Fibroblast of gingiva (primary cell): ENCODE measurements at places on chromosomes 16 and 17.
A peak's percentile ranks its signal among the peaks of the same experiment; 100 is the strongest.

- no peak for DNase-seq
Measured at GRCh38 chr17:82859431-82860403, 19.9 kb upstream of the ZNF750 start.

DNA sequence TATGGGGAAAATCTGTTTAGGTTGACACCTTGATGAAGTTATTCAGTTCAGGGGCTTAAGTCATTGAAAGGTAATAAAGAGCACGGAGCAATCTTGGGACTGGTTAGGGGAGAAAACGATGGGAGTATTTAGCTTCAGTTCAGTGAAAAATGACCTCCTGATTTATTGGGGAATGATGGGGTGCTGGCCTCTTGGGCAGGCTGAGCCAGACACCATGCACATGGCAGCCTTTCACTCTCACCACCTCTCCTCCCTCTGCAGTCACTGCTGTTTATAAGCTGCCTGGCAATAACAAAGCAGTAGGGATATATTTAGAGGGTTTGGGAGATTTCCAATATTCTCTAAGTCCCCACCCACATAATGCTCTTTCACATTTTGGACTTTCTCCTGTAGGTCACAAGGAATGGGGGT, 140.5 kb upstream of the HS3ST2 start:
- DNase-seq: no peak

GRCh38 chr16:5336941-5337340, 239.3 kb upstream of the EEF2KMT start:
- no peak for DNase-seq

DNA sequence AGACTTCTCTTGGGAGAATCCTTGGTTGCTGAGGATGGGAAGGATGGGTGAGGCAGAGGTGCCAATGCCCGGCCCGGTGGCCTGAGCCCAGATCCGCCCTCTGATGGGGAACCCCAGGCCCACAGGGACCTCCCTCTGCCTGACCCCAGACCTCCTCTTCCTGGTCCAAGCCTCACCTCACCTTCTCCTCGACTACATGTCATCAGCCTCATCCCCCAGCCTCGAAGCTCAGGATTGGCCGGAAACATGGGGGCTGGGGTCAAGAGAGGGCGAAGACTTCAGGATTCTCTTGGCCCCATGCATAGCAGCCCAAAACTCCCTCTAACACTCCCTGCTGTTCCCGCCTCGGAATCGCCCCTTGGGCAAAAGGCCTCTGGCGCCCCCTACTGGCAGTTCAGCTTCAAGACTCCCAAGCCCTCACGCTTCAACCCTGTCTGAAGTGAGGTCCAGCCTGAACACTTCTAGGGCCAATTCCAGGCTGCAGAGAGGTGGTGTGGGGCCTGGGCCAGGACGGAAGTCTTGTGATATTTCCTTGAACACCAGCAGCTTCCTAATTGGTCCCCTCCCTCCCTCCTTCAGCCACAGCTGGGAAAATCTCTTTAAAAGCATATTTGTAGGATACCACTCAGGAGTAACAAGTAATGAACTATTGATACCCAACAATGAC, 47.2 kb downstream of the ARHGAP27 start:
- DNase-seq: peak; percentile 64

- no peak for DNase-seq
Measured at GRCh38 chr17:60993497-60993896, 315.8 kb downstream of the BCAS3 start.

GRCh38 chr16:23901178-23902033, 65.6 kb downstream of the PRKCB start:
- DNase-seq: no peak

DNA sequence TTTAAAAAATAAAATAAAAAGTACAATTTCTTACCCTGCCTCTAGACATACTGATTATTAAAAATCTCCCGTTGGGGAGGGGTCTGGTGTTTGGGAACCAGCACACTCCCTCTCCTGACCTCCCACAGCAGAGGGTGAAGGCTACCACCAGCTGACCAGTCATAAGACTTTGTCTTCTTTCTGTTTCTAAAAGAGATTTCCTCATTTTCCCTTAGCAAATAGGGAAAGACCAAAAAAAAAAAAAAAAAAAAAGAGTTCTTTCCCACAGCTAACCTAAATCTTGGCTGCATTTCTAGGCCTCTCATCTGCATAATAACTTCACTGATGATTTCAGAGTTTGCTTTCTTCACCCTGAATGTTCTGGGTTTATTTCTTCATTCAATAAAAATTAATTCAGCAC, 30.3 kb downstream of the CDK5RAP3 start:
- peak; percentile 26 for DNase-seq

- no peak for DNase-seq
Measured at GRCh38 chr16:51071326-51071725, 79.7 kb downstream of the SALL1 start.

- DNase-seq: no peak
Measured at GRCh38 chr17:47741109-47741792, 8.2 kb downstream of the TBX21 start.

DNA sequence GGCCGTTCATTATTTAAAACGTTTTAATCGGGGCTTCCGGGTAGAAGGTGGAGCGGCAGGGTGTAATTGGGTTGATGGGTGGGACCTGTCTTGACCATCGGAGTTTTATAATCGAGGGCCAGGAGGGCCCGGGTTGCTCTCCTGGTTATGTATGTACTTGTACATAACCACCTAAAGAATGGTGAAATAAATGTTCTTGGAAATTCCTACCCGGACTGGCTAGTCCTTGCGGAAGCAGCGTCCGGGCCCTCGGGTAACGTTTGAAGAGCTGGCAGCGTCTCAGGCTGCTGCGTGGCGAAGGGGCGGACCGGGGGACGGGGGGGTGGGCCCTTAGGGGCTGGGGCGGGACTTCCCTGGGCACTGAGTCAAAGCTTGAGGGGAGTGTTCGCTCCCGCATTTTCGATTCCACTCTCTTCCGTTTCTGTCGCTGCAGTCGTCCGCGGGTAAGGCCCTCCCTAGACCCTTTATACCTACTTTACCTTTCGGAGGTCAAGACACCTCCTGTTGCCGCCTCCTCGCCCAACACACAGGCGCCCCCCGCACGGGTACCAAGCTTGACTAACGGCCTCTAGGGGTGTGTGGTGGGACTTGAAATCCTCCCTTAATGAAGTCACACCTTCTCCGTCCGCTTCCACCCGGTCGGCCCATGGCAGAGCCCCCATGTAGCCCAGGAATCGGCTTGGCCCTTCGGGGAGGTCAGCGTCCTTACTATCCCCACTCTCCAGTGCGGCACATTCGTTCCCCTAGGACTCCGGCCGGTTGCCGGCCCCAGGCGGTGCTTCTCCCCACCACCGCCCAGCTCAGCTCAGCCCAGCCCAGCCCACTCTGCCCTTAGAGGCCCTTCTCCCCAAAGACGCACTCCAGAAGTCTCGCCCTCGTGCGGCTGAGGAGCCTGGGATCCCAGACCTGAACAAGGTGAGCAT, at the start of gene TMEM106A:
TMEM106A (plus strand) TSS at position 396 of the 923 bp plus-strand sequence. CDS start 1,167 bp downstream, outside the sequence.
- peak; percentile 91 for DNase-seq

- peak; percentile 57 for DNase-seq
Measured at GRCh38 chr17:77184474-77184873, 43.7 kb downstream of the SEC14L1 start.

DNA sequence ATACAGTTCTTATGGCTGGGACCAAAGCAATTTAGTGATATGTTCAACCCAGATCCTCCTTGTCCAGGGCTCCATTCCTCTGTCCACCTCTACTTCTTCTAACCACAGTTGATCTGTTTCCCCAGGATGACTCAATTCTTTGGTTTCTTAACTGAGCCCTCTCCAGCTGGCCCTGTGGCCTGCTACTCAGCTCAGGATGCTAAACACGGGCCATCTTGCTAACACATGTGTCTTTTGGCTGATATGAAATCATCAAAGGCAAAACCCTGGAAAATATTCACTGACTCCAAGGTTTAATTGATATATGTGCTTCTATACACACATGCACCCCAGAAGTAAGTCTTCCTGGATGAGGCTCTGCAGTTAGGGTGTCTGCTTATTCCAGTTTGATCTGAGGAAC, 43.8 kb downstream of the SHISA6 start:
- DNase-seq: no peak

- DNase-seq: peak; percentile 90
Measured at GRCh38 chr16:87383505-87384161, at the start of gene FBXO31. FBXO31 (minus strand) TSS chr16:87383776; CDS start chr16:87383744, 32 bp downstream.

- no peak for DNase-seq
Measured at GRCh38 chr17:13806092-13806491, 204.4 kb upstream of the HS3ST3A1 start.

DNA sequence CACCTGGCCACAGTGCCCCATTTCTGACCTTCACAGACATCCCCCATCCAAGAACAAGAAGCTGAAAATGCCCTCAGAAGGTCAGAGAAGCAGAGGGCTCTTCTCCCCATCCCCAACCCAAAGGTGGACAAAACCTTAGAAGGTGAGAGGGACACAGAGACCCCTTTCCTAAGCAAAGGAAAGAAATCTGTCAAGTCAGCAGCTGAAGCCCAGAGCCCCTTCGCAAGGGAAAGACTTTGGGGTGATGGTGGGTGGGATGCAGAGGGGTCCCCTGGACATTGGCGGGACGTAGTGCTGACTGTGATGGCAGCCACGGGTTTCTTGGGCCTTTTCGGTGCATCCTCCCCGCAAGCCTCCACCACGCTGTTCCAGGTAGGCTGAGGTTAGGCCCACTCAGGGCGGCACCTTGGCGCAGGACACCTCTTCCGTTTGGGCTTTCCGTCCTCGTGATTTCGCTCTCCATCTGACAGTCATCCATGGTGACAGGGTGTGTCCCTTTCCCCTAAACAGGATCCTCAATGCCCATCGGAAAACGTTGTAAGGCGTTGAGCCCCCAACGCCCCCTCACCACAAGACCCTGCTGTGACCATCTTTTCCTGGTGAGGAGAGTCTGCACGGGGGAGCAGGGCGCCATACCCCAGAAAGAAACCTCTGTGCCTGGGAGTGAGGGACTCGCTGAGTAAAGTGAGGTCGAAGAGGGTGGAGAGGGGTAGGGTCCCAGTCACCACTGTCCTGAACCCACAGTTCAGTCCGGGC, 10.7 kb upstream of the GSDMA start:
- no peak for DNase-seq

DNA sequence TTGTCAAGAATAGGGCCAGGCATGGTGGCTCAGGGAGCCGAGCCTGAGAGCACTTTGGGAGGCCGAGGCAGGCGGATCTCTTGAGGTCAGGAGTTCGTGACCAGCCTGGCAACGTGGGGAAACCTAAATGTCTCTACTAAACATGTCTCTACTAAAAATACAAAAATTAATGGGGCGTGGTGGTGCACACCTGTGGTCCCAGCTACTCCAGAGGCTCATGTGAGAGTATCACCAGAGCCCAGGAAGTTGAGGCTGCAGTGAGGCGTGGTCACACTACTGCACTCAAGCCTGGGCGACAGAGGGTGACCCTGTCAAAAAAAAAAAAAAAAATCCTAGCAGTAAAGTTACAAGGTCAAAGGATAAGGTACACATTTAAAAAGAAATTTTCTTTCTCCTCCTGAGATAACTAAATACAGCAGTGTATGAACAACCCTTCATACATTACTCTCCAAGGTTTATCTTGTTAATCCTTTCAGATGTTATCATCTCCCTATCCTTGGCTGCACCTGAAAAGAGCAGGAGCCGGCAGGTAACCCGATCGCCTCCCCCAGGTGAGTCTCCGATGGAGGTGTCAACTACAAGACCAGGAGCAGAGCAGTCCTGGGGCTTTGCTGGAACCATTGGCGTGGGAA, 122.3 kb downstream of the GOSR1 start:
- no peak for DNase-seq

DNA sequence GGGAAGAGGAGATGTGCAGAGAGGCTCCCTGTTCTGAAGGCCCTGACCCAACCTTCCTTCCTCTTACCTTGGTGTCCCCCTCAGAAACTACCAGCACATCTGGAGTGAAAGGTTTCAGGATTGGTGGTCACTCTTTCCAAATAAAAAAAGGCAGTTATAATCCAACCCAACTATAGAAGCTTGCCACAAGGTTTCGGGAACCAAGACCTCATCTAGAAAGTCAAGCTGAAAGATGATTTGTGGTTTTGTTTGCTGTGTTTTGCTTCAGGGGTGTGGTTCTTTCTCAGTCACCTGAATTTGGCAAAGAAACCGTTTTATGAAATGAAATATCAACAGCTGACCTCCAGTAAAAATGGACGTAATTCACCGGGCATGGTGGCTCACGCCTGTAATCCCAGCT, 19.3 kb downstream of the SHMT1 start:
- no peak for DNase-seq

GRCh38 chr17:45405250-45406086, 27.2 kb downstream of the ARHGAP27 start:
- no peak for DNase-seq

GRCh38 chr17:50585891-50586290, 25.4 kb downstream of the CACNA1G start:
- no peak for DNase-seq

DNA sequence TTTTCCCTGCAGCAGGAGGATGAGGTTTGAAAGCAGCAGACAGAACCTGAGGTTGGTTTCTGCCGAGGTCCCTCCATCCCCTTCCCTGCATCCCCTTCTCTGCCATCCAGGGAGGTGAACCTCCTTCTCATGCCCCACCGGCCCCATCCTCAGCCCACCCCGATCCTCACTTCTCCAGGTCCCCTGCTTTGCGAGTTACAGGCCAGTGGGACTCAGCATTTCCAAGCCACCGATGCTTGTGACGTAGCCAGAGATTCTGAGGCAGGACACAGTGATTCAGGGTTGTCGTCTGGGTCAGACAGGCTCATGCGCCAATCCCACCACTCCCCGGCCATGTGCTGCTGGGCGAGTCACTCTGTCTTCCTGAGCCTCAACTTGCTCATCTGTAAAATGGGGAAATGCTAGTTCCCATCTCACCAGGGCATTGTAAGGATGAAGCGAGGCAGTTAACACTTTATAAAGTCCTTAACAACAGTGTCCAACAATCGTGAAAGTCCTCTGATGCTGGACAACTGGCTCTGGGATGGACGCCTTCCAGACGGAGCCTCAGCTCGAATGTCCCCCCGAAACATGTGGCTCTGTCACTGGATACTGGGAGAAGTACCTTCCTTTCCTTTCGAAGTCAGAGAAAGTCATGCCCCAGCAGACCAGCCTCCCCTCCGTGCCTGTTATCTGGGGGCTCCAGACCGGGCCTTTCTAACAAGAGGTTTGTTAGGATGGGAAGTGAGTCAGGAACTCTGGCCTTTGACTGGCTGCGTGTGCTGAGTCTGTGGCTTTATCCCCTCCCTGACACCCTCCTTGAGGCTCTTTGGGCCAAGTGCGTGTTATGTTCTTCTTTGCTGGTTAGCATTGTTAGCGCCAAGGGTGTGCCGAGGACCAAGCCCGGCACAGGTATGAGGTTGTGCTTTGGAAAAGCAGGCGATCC, 21.9 kb downstream of the SEC14L5 start:
- no peak for DNase-seq

GRCh38 chr16:64116151-64116550, 1005.7 kb downstream of the CDH11 start:
- DNase-seq: no peak

GRCh38 chr17:36034127-36034526, 16.4 kb upstream of the CCL23 start:
- DNase-seq: no peak
